Lower lobe of right lung (tissue), 2 donors: ENCODE measurements at places on chromosomes 4 and X.

GRCh38 chrX:68488657-68489056, 10.2 kb upstream of the YIPF6 start:
- DNase-seq: no peak

DNA sequence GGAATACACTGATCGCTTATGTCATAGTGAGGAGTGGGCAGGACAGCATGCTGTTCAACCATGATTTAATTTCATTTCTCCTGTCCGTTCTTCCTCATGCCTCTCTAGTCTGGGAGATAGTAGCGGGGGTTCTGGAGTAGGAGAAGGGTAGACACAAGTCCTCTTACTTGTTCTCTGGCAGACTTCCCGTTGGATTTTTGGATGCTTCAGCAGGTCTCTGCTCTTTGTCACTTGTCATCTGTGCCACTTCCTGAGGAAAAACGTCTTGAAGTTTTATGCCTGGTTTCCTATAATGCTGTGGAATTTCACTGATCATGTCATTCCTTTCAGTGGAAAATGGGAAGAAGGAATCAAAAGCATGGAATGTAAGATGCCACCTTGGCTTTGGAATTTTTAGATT, 154.7 kb downstream of the GATB start:
- DNase-seq: no peak

DNA sequence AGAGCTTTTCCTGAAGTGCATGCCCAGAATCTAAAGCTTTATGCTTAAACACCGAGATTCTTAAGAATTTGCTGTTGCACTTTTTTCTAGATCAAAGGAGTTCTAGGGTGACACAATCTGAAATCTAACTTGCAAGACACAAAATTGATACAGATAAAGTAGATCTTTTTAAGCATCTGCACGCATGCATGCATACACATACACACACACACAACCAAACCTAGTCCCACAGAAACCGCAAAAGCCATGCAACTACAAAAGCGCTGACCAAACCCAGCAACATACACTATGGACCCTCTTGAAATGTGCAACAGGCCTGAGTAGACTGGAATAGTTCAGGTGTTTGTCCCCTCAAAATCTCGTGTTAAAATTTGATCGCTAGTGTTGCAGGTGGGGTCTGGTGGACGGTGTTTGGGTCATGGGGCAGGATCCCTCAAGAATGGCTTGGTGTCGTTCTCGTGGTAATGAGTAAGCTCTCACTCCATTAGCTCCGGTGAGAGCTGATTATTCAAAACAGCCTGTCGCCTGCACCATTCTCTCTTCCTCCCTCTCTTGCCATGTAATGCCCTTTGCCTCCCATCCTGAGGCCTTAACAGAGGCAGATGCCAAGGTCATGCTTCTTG, 52.7 kb downstream of the IRF2 start:
- DNase-seq: no peak

- no peak for DNase-seq
Observed at GRCh38 chr4:122666527-122667245, 45.8 kb upstream of the IL21 start.

DNA sequence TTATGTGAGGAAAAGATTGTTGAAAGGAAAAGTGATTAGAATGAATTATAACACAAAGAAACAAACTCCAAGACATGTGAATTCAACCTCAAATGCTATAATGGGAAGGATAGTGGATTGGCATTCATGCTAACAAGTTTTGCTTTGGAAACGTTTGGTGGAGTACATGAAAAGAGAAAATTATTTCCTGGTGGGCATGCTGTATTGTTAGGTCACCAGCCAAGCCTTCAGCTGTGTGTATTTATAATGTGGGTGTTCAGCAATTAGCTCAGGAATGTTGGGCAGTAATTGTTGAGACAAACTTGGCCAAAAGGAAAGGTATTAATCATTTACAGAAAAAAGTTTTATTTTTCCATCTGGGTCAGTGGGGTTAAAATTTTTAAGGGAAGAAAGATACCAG, 198.9 kb upstream of the ARSJ start:
- no peak for DNase-seq

DNA sequence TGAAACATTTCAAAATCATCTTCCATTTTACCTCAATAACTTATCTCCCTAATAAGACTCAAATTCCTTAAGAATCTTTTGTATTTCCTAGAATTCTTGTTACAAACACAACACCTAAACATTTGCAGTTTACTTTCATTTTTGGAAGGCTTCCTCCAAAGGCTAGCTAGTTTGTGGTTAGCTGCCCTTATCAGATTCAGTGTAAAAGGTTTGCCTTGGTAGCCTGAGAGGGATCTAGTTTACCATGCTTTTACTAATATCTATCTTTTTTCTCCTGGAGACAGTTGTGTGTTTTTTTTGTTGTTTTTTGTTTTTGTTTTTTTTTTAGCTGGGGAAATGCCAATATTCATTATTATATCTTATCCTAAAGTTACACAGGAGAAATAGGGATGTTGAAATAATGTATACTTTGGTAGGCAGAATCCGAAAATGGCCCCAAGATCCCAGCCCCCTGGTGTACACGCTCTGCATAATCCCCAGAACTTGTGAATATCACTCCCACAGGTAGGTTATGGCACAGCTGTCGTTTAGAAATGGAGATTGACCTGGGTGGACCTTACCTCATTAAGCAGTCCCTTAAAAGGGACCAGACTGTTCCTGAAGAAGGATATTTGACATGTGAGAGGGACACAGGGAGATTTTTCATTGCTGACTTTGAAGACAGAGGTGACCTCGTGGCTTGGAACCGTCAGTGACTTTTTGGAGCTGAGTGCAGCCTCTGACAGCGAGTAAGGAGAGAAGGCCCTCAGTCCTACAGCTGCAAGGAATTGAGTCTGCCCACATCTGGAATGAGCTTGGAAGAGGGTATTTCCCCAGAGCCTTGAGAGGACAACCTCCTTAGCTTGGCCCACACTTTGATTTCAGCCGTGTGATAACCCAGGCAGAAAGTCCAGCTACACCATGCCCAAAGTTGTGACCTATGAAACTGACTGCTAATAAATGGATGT, 33.4 kb downstream of the SEPTIN11 start:
- no peak for DNase-seq
